ENCODE measurements at places on chromosomes 2 and 18.

GRCh38 chr18:48186131-48186766 lies 222.9 kb downstream of the ZBTB7C start:
- DNase-seq = peak; percentile 61

DNA sequence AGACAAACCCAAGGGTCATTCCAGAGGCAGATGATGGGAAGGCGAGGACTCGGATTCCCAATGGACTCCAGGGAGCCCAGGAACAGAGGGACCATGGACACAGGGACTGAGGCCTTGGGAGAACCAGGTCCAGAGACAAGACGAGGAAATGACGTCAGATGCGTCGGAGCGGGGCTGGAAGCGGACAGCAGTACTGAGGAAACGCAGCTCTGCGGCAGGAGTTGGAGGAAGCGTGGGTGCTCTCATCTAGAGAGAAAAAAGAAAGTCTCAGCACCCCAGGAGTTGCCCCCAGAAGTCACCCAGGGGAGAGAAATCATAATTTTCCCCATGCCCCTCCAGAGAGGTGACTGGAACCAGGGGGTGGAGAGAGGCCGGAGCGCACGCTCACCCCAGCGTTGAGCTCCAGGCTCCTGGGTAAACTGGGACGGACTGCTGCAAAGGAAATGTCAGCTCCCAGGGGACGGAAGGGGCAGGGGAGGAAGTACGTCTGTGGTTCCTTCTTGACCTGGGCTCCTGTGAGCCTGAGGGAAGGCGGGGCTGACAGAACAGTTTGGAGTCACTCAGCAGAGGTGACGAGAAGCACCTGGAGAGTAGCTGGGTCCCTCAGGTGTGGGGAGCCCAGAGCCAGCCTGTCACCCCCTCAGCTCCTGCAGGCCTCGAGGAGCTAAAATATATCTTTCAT lies 44.7 kb downstream of the CMPK2 start:
- no peak for DNase-seq

GRCh38 chr2:4096978-4097766 lies 393.8 kb downstream of the DCDC2C start:
- no peak for DNase-seq

- no peak for DNase-seq
Measured at GRCh38 chr2:201127570-201127969, 11.6 kb downstream of the CFLAR start.

DNA sequence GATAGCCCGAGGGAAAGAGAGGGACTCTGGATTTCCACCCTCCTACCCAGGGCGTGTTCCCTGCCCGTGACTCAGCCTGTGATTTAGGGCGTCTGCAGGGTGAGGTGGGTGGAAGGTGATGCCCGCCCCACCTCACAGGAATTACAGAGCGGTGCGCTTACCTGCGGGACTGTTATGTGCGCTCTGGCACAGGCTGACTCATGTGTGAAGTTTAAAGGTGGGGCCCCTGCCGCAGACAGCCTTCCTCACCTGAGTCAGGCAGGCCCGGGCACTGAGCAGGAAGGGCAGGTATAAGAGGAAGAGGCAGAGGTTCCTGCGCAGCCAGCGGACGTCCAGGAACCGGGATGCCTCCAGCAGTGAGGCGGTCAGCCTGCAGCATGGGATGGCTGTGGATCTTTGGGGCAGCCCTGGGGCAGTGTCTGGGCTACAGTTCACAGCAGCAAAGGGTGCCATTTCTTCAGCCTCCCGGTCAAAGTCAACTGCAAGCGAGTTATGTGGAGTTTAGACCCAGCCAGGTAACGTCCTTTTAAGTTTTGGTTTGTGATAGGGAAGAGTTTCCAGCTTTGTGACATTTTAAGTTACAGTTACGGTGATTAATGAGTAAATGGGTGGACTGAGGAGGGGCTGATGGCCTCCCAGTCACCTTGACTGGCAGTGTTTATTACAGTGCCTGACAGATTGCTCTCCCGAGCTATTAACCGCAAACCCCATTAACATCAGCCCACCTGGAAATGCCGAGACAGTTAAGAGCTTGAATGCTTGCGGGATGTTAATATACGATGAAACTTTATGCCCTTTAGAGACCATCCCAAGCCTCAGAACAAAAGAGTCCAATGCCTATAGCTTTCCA lies 141.6 kb upstream of the TTC39C start:
- no peak for DNase-seq

DNA sequence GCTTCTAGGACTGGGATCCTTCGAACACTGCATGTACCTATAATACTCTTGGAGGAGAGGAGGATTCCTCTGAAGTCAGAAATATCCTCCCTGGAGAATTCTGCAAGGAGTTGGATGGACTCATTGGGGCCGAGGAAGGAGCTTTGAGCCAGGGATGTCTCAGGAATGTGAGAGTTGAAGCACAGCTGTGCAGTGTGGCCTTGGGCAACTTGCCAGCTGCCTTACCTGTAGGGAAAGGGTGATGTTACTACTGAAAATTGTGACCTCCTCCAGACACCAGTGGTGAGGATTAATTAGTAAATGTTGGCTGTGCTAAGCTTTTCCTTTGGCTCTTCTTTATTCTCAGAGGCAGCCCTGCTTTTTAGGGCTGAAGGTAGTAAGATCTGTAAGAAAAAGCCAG lies 41.4 kb downstream of the FMNL2 start:
- no peak for DNase-seq

DNA sequence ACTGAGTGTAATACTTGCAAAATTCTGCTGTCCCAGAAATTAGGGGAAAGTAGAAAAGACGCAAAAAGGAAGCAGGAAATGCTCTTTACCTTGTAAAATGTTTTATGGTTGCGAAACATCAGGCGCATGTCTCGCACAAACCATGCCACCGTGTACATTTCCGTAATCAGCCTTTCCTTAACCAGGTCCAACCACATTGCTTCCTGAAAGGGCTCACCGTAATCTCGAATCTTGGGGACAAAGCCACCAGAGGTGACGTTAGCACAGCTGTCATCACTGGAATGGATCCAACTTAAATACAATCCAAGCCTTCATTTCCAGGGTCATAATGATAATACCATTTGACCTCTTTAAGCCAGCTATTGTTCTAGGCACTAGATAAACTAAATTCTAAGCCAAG lies 49.3 kb downstream of the SP110 start:
- DNase-seq = no peak

GRCh38 chr2:100275200-100275589 lies 47.1 kb downstream of the LONRF2 start:
- no peak for DNase-seq

DNA sequence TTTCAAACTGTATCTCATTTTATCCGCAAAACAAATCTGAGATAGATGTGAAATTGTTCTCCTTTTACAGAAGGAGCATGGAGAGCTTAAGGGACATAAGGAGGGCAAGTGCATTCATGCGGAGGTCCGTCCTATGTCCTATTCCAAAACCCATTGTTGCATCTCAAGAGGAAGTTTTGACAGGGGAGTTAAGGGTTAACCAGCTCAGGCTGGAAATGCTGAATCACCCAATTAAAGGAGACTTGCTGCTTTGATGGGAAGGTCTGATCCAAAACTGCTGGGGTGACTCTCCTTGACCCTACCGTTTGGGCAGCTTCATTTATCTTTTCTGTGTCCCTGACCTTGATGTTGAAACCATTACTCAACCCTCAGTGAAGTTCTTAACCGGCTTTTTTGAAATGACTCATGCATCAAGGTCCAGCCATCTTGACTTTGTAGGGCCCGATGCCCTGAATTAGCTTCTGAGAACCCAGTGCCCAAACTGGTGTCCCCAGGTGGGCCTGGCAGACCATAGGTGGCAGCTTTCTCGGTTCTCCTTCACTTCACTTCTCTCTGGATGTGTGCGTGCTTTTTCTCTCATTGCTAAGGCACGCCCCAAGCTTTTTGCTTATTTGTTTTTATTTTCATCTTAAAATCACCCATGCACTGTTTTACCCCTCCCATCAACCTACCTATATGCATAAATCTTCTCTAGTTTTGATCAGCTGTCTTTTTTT lies 15.9 kb upstream of the TXNDC2 start:
- DNase-seq = no peak

DNA sequence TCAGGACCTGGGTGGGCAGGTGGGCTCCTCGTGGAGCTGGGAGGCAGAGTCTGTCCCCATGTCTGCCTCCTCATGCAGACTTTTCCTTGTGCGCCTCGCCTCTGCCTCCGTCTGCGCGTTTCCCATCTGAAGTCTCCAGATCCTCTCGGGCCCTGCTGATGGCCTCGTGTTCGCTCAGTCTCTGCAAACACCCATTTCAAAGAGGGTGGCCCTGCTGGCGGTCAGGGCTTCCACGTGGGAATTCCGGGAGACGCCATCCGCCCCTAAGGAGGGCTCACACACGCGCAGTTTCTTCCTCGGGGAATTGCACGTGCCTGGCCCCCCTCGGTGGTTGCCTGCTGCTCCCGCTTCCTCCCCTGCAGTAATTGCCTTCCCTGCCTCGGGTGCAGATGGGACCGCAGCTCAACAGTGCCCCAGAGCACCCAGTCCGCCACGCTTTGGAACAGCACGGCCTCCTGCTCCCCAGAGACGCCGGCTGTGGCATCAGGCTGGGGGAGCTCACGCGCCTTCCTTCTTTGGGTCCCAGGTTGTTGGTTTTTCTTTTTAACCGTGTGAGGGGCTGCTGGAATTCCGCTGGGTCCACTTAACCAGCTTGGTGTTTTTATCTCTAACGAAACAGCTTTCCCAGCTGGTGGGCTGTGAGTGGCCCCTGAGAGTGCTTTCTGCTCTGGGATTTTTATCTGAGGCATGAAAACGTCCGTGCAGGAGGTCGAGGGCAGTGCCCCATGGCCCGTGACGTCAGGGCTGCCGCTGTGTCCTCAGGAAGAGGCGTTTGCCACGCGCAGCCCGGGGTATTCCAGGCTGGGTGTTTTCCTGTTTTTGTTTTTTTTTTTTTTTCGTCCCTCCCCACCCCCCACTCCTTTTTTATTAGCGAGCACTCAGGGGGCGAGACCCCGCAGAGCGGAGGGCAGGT lies 16.1 kb downstream of the NFATC1 start:
- no peak for DNase-seq

- no peak for DNase-seq
Measured at GRCh38 chr18:394262-394986, 106.1 kb downstream of the COLEC12 start.

DNA sequence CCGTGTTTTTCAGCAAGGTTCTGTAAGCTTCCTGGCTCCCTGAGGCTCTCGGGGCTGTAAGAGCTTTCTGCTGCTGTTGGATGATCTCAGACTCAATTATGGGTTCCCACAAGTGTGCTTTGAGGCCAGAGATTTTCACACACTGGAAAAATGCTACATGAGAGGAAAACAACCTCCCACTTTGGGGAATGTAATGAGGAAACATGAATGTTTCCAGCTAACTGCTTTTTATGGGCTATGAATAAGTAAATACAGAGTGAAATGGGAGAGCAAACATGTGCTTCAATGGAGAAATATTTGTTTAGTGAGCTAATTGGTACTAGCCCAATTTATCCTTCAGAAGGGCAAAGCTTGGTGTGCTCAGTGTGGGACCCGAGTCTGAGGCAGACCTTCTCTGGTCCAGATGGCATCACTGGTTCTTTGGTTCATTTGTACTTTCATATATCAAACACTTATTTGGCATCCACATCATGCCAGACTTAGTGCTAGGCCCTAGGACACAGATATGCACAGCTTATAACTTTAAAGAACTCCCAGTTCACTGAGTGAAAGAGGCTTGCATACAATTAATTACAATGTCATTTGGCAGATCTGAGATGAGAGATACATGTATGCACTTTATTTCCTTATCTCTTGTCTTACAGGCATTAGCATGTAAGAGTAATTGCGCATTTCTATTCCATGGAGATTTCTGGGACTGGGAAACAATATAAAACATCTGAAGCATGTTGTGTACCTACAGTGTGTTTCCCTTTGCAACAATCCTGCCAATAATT lies 248.8 kb downstream of the RDH14 start:
- peak; percentile 22 for DNase-seq

DNA sequence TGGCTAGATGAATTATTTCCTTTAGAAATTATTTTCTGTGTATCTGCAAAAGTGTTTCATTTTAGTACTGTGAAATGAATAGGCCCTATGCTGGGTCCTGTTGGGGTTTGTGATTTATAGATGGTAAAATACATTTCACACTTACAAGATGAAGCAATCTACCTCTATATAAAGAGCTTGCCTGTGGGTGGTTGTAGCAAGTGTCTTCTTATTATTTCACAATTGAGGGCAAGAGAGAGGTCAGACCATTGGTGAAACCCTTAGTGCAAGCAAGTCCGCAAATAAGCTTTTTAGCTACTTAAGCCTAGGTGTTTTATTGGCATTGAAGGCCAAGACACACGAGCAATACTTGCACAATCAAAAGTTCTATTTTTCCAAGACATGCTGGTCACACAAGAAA lies 153.1 kb downstream of the FMNL2 start:
- no peak for DNase-seq

DNA sequence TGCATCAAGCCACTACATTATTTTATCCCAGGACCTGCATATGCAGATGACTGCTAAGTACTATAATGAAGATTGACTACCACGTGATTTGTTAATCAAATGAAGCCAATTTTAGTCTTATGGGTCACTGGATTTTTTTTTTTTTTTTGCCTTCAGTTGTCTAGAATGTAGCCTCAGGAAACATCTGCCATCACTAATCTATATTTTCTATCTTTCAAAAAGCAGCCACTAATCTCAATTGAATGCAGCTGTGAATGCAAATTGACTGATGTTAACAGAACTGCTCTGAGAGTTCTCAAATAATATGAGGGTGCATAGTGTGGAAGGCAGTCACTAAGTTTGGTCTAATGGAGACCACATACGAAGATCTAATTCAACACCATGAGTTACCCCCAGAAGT lies 106.3 kb downstream of the ABCA12 start:
- no peak for DNase-seq

- no peak for DNase-seq
Measured at GRCh38 chr2:241746084-241746483, 11.7 kb downstream of the D2HGDH start.

- DNase-seq = no peak
Measured at GRCh38 chr2:198615972-198616371, 811.6 kb downstream of the PLCL1 start.

DNA sequence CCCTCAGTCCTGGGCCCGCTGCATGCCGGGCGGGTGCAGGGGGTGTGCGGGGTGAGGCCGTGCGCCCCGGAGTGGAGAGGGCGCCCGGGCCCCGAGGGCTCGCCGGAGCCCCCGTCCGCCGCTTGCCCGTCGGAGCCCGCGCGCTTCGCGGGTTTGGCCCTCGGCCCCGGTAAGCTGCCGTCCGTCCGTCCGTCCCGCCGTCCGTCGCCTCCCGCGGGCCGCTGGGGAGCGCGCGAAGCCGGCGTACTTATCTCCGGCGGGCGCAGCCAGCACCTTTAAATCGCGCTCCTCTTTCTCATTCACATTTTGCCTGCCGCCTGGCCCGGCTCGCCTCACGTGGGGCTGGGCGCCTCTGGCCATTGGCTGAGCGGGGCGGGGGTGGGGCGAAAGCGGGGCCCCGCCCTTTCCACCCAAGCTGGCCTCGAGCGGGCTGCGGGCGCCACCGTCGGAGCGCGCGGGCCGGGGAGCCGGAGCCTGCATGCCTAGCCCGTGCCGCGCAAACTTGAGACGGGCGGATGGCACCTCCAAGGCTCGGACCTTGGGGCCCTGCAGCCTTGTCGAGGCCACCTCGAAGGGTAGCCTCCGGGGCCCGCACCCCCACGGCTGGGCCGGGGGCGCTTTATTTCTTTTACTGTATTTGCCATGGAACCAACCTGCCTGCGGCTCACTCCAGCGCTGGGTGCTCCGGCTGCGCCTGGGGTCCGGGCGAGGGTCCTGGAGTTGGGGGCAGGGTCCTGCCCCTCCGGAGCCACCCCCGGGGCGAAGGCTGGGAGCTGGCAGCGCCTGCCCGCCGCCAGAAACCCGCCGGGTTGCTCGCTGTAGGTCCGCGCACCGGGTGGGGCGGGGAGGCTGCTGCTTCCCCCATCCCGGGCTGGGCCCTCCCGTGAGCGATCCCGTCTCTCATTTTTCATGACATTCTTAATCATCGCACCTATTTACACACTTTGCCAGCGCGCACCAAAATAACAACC lies at the start of gene GBX2:
Gene GBX2, minus strand, starts transcription at position 277 of the 971 bp plus-strand sequence. CDS start 415 bp downstream, outside the sequence.
- peak; percentile 80 for DNase-seq

- no peak for DNase-seq
Measured at GRCh38 chr2:157868993-157869392, 7.1 kb downstream of the ACVR1 start.
